ENCODE measurements at places on chromosomes 7 and 10.
A peak's percentile ranks its signal among the peaks of the same experiment; 100 is the strongest.

- DNase-seq: peak; percentile 20
These were observed 14.7 kb downstream of the FKBP6 start for GRCh38 chr7:73342645-73343044.

GRCh38 chr10:132834891-132835847 is 49.2 kb upstream of the NKX6-2 start:
- no peak for DNase-seq

- DNase-seq: peak; percentile 32
These were observed 130.1 kb downstream of the RGS10 start for GRCh38 chr10:119412244-119413092.

DNA sequence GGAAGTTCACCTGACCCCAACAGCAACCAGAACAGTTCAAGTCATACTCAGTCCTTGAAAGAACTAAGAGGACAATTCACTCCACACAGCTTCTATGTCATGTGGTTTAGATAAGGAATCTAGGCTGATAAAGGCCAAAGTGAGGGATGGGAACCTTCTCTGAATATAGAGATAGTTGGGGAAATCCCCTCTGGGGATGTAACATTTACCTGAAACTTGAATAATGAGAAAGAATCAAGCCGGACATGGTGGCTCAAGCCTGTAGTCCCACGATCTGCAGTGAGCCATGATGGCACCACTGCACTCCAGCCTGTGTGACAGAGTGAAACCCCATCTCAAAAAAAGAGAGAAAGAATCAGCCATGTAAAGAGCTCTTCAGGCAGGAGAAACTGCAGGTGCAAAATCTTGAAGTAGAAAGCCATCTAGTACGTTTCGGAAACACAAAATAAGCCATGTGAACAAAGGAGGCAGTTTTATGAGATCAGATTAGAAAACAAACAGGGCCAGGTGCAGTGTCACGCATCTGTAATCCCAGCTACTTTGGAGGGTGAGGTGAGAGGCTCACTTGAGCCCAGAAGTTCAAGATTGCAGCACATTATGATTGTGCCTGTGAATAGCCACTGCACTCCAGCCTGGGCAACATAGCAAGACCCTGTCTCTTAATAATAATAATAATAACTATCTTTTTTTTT is 4.5 kb upstream of the DNMBP start:
- DNase-seq: peak; percentile 43

DNA sequence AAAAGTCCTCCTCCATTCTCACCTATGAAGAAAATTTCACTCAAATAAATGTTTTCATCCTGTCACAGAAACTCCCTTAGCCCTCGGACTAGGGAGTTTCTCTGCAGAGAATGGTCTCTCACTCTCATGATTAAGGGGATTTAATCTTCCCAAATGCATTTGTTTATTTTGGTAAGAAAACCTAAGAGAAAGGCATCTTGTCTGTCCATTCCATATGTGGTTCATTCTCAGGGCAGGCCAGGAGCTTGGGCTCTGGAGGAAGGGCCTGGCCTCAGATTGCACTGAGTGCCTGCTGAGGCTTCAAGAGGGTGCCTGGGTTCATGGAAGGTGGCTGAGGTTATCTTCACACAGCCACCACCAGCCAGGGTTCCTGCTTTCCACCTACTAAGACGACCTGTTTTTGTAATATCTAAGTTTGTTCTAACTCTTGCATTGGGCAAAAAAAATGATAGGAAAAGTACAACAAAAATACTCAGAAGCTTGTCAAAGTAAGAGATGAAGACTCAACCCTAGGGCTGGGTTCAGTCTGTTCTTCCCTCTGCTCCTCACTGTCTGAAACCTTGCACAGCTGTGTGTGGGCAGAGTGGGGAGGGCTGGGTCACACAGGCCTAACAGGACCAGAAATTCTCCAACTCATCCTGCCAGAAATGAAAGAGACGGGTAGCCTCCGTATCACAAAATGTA is 186.7 kb downstream of the CXCL12 start:
- DNase-seq: no peak

DNA sequence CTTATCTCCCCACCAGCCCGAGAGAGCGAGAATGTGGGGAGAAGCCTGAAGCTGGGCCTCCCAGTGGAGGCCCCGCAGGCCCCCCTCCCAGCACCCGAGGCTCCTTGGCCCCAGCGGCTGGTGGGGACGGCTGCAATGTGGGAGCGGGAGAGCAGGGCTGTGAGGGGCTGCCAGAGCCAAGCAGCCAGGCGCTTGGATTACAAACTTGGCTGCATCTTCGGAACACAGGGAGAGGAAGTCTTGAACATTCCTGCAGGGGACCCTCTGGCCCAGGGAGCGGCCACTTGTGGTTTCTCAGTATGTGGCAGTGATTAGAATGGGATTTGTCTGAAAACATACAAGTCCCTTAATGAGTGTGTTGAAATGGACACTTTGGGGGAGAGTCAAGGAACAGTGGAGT is 23.2 kb downstream of the ELN start:
- no peak for DNase-seq

- no peak for DNase-seq
These were observed 202.1 kb downstream of the HECW1 start for GRCh38 chr7:43314379-43315158.

DNA sequence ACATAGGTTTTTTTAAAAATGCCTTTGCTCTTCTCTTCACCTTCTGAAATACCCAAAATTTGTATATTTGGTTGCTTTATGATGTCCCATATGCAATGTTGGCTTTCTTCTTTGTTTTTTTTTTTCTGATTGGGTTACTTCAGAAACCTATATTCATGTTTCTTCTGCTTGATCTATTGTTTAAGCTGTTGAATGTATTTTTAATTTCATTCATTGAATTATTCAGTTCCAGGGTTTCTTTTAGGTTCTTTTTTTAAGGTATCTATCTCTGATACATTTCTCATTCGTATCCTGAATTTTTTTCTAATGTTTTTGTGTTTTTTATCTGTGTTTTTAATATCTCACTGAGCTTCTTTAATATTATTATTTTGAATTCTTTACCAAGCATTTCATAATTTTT is 221.0 kb upstream of the MTPN start:
- DNase-seq: no peak

GRCh38 chr10:48234295-48234694 is 40.2 kb downstream of the FRMPD2 start:
- DNase-seq: no peak

DNA sequence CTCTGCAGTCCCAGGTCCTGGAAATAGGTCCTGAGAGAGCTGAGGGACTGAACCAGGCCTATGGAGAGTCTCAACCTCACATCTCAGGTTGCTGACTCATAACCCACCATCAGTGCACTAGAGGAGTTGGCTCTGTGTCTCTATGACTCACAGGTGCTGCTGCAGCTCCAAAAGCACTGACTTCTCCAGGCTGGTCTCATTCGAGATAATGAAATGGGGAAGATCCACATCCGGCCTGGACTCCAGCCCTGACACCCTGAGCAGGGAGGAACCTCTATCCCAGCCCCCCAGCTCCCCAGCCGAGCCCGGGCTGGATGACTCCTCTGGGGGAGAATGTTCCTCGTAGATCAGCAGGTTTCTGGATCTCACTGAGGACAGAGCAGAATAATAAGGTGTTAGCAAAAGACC is 35.5 kb upstream of the DGKI start:
- DNase-seq: no peak

DNA sequence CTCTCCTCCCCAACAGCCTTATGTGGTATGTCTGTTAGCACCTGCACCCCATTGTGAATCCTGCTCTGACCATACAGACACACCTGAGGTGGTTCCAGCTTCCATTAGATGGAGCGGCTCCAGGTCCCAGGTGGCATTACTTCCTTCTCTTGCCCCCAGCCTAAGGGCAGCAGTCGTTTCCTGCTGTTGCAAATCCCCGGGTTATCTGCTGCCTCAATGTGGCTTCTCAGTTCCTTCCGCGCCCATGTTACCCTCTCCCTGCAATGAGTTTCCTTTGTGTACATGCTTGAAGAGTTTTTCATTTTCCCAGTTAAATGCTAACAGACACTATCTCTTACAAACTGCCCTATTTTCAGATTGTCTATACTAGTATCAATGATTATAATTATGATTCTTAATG is 62.8 kb upstream of the PRKCQ start:
- DNase-seq: no peak

GRCh38 chr7:87144173-87144657 is 8.0 kb upstream of the DMTF1 start:
- DNase-seq: no peak

DNA sequence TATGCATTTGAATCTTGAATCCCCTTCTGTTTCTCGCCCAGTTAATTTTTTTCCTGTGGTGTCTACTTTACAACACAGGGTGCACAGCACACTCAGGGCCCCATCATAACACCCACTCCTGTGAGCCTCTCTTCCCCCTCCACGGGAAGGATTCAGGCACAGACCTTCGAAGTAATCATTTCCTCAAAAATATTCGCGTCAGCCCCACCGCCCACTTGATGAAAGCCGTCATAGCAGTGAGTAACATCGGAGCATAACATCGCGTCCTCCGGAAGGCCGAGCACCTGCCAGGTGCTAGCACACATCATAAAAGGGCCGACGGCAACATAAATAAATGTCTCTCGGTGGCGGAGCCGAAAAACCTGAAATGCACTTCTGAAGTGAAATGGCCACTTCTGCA is 201.7 kb upstream of the ADARB2 start:
- no peak for DNase-seq

GRCh38 chr10:56370217-56371113 is 9.4 kb upstream of the ZWINT start:
- DNase-seq: no peak

DNA sequence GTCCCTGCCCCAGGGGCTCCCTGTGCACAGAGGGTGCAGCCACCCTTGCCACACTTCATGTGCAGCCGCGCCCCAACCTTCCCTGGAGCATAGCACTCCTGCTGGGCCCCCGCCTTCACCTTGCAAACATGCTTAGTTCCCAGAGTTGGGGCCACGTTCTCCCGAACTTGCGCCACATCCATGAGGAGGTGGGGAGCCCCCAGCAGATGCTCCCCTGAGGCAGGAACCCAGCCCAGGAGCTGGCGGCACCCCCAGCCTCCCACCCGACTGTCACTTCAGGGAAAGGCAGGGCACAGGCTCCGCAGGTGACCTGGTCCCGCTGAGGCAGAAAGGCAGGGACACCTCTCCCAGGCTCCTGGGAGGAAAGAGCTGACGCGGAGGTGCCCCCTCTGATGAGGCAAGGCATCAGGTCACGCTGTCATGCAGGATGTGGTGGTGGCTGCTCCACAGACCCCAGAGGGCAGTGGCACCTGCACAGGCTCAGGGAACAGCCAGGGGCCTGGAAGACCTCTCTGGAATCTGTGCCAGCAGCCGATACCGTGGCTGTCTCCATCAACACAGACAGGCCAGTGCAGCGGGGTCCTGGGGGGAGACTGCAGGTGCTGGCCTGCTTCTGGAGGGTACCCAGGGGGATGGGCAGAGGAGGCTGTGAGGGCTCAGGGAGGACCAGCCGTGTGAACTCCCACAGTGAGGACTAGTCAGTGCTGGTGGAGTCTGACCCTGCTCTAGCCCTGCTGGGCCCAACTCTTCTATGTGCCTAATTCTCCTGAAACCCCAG is 221.3 kb downstream of the MAD1L1 start:
- DNase-seq: no peak

- DNase-seq: no peak
These were observed 498.6 kb downstream of the GALNT17 start for GRCh38 chr7:71630516-71630915.

GRCh38 chr10:90999512-91000172 is 78.8 kb upstream of the ANKRD1 start:
- no peak for DNase-seq

DNA sequence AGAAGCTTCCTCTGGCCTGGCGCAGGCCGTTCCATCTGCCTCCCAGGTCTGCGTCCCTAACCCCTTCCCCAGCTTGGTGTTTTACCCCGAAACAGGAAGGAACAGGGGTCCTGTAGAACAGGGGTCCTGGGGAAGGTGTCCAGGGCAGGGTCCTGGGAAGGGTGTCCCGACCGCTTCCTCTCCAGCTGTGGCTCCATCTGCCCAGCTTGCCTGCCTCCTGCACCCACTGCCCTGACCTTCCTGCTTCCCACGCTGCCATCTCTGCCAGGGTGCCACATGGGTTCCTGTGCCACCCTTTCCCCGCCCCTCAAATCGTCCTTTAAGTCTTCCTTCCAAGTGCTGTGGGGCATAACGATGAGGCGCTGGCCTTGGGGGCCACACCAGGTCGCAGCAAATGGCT is 32.4 kb downstream of the WDR86 start:
- no peak for DNase-seq

DNA sequence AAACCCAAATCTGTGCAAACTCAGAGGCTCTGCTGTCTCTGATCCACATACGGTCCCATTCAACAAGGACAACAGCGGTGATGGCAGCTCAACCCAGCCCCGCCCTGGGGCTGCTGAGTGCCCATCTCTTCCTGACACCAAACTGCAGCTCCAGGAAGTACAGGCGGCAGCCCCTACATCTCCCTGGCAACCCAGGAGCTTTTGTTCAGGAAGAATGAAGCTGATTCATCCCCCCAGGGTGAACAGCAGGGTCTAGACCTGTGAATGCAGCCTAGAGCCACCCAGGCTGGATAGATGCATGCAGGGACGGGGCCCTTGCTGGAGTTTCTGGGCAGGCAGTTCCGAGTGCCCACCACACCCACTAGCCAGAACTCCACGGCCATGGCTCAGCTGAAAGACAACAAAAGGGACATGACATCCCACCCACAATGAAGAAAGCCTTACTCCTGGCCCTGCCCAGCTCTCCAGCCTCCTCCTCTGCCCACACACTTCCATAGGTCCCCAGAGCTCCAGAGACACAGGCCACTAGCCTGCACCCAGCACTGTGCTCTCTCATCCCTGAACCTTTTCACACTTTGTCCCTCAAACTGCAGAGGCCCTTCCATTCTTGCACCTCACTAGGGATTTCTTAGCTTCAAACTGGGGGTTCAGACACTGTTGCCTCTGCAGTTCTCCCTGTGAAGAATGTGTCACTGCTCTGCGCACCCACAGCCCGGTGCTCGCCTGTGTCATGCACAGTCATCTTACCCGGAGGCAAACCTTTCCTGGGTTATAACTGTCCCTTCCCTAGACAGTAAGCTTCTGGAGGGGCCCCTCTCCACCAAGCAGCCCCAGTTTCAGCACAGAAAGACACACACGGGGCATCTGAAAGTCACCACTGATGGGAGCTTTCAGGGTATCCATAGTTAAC is 99.1 kb downstream of the GRID1 start:
- DNase-seq: no peak

DNA sequence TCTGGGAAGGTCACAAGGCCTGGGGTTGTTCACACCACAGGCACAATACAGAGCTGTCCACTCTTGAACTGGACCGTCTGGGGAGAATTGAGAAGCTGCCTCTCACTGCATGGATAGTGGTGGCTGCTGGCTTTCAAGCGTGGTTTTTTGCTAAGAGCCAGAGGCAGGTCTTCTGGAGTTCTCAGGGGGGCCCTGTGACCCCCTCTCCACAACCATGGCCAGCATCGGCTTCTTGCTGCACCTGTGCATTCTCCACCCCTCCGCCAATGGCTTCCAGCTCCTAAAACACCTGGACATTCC is 140.3 kb downstream of the ADCY1 start:
- DNase-seq: no peak

DNA sequence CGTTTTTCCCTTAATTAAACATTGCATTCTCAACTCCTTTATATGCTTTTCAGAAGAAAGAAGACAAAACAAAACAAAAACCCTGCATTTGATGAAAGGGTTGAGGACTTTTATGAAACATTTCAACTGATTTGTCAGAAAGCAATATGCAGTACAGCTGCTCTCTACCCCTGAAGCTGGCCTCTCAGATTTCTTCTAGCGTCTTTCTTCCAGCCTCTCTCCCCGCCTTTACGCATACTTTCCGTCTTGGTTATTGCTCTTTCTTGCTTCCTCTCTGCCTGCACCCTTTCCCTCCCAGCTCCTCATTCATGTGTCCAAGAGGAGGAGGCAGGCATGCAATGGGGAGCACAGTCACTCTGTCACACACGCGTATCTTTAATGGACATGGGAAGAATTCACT is 91.0 kb upstream of the COL1A2 start:
- DNase-seq: no peak

- peak; percentile 49 for DNase-seq
These were observed at the start of gene HMX3 for GRCh38 chr10:123135415-123136141. Gene HMX3 (plus strand): TSS chr10:123135970. CDS start chr10:123136051, 81 bp downstream.

Data from NCI-H1105 treated with DMSO at 0.1 percent for 48 hours (cell line).